ENCODE measurements at places on chromosomes 11 and 22. TPM values are rescaled to one million over a fixed set of nuclear protein-coding genes. Genes with fewer than 3 reads are reported as not detected.

DNA sequence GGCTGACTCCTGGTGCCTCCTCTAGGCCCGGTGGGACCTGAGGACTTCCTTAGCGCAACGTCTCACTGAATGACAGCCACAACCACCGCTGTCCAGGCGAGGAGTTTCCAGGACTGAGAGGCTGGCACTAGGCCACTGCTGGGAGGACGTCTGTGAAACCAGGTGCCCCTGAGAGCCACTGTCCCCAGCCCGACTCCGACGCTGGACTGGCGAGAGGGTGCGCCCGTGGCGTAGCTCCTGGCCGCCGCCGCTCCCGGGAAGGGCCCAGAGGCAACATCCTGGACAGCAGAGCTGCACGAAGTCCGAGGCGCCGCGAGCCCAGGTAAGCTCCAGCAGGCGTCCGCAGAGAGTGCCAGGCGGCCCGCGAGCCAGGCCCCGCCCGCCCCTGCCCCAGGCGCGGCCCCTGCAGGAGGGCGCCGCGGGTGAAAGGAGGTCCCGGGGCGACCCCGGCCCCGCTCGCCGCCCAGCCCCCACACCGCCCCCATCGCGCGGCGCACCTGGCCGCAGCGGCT, 525 bp downstream of the DGCR2 start:
- H3K4me3 ChIP-seq, result peak overlapping the region; percentile 78
- H3K4me1 ChIP-seq, result peaks cover 40% of the 10 kb centered on the region
- H3K27me3 ChIP-seq, result no peaks in the 10 kb centered on the region
- DNase-seq, result peak; percentile 90
- peak overlapping the region; percentile 86 for H3K27ac ChIP-seq
- no peaks in the 10 kb centered on the region for H3K36me3 ChIP-seq

DNA sequence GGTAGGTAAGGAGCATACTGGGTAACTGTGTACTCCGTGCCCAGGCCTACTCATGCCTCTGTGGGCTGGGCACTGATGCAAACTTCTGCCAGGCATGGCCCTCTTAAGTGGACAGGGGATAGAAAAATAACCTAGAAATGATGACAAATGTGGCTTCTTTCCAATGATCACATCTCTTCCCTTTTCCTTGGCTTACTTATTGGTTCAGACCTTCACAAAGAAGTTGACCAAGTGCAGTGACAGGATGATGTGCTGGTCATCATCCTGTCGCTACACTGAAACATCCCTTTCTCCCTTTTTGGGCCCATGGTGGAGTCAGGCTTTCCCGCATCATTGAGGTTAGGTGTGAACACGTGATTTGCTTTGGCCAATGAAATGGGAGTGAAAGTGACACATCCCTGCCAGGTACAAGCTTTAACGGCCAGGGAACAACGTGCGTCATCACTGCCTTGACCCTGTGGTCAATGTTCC, 31.8 kb upstream of the APOBEC3A start:
- peaks cover 56% of the 10 kb centered on the region for H3K4me1 ChIP-seq
- no peak overlapping the region for H3K4me3 ChIP-seq
- H3K27ac ChIP-seq, result peak overlapping the region; percentile 85
- no peaks in the 10 kb centered on the region for H3K27me3 ChIP-seq

- DNase-seq, result no peak
- no peak overlapping the region for H3K27ac ChIP-seq
- H3K4me1 ChIP-seq, result peaks cover 30% of the 10 kb centered on the region
- H3K27me3 ChIP-seq, result no peaks in the 10 kb centered on the region
These were observed 5.6 kb downstream of the SLC35C1 start for GRCh38 chr11:45810431-45811108.

The NAGA gene
- total RNA-seq, result 38.7 TPM

DNA sequence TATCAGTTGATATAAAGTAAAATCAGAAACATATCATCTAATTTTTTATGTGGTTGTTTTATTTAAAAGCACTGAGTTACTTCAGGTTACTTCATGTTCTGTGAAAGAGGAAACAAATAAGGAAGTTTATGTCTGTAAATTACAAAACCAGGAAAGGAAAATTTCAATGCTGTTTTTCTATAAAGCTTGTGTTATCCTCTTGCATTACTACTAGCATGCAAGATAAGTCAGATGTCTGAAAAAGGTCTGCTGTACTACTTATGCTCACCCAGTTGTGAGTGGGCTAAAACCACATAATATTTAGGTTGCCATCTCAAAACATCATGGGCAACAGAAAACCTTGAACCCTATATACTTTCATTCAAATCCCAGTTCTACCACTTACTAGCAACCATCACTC, 121.5 kb downstream of the ATG16L2 start:
- DNase-seq, result no peak
- no peaks in the 10 kb centered on the region for H3K27me3 ChIP-seq

DNA sequence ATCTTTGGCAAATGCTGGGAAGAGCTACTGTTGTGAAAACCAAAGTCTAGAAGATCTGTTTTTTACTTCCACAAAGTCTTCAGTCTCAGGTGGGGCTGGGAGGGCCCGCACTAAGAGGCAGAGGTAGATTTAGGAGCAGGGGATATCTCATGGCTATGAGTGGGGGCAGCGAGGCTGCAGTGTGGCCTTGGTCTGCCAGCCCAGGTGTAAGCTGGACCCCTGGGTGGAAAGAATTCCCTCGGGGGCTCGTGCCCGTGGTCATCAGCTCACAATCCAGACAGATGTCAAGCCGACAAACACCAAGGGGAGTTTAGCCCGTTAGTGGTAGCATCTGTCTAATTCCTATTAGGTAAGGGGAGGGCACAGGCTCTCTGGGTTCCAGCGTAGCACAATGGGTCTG, 9.0 kb downstream of the PKNOX2 start:
- H3K4me3 ChIP-seq, result no peak overlapping the region
- no peak for DNase-seq
- H3K4me1 ChIP-seq, result peaks cover 26% of the 10 kb centered on the region
- H3K27ac ChIP-seq, result no peak overlapping the region
- H3K36me3 ChIP-seq, result no peaks in the 10 kb centered on the region
- H3K27me3 ChIP-seq, result no peaks in the 10 kb centered on the region

GRCh38 chr11:13102865-13103539, 93.9 kb downstream of the RASSF10 start:
- H3K27me3 ChIP-seq, result no peaks in the 10 kb centered on the region
- no peak overlapping the region for H3K4me3 ChIP-seq
- no peak for DNase-seq
- no peaks in the 10 kb centered on the region for H3K36me3 ChIP-seq
- no peaks in the 10 kb centered on the region for H3K4me1 ChIP-seq

GRCh38 chr22:40567106-40567505, 69.4 kb downstream of the MRTFA start:
- H3K4me3 ChIP-seq, result no peak overlapping the region
- H3K27ac ChIP-seq, result no peak overlapping the region
- H3K4me1 ChIP-seq, result peaks cover 14% of the 10 kb centered on the region
- no peak for DNase-seq

The TBX10 gene
- not detected for total RNA-seq

The TMEM132A gene
- 3.3 TPM for total RNA-seq

The KCTD14 gene
- total RNA-seq, result 13.2 TPM

The UPK3A gene
- 3.9 TPM for total RNA-seq

The SESN3 gene
- total RNA-seq, result 54.3 TPM

The MRPL16 gene
- total RNA-seq, result 40.7 TPM

DNA sequence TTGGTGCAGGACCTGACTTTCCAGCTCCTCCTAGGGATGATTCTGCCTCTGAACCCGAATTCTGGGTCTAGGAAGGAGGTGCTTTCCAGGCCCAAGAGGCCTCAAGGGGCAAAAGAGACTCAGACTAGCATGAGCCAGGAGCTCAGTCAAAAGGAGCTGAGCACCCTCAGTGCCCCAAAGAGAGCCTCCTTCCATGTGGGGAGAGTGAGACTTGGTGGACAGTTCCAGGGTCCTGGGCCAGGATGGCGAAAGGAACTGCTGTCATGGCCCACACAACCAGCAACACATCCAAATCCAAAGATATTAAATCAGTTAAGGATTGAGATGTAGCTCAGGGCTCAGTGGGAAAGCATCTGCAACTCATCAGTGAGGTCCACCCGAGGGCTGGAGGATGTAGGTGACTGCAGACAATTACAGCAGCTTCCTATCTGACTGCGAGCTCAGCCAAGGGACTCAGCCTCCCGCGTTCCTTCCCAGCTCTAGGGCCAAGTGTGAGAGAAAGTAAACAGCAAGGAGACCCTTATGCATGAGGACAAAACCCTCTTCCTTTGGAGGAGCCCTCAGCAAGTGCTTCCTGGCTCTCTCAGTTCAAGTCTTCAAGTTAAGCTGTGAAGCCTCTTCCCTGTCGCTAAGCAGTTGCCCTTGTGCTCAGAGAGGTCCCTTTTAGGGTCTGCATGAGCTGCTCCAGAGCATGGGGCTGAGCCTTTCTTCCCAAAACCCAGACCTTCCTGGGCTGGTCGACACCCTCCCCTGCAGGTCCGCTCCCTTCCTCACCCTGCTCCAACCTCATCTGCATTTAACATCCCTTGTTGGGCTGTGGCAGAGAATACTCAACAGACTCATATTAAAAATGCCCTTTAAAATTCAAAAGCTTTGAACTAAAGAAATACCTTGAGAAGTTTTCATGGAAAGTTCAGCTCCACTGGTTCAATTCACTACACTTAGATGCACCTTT, 35.8 kb downstream of the C11orf58 start:
- H3K4me3 ChIP-seq, result no peak overlapping the region
- no peak overlapping the region for H3K27ac ChIP-seq
- H3K4me1 ChIP-seq, result no peaks in the 10 kb centered on the region
- H3K27me3 ChIP-seq, result no peaks in the 10 kb centered on the region

Measured in thyroid gland (tissue), 4 donors.